ENCODE measurements at places on chromosomes 2 and 18. TPM values are rescaled to one million over a fixed set of nuclear protein-coding genes. Genes with fewer than 3 reads are reported as not detected.

The PLEKHH2 gene
- 0.35 TPM for total RNA-seq

The SIX3 gene
- total RNA-seq: 0.13 TPM

The FBXO36 gene
- 0.71 TPM for total RNA-seq

The REG1B gene
- total RNA-seq: not detected

The ELOA2 gene
- total RNA-seq: not detected

The KCMF1 gene
- total RNA-seq: 92.9 TPM

The EML6 gene
- 1.8 TPM for total RNA-seq

All from activated CD4-positive, alpha-beta memory T cell treated with anti-CD3 and anti-CD28 coated beads, Interleukin-2, amount 10 ng/mL, durations not matched to agents 7 days and 5 days (primary cell).